Brain (organoid and tissue), 16 donors: ENCODE measurements at places on chromosomes 6 and 20. TPM values are rescaled to one million over a fixed set of nuclear protein-coding genes. Genes with fewer than 3 reads are reported as not detected.
A peak's percentile ranks its signal among the peaks of the same experiment; 100 is the strongest.

GRCh38 chr6:76862936-76863335 is 600.4 kb downstream of the HTR1B start:
- no peak for DNase-seq

Gene NOX3
- polyA plus RNA-seq, result not detected

DNA sequence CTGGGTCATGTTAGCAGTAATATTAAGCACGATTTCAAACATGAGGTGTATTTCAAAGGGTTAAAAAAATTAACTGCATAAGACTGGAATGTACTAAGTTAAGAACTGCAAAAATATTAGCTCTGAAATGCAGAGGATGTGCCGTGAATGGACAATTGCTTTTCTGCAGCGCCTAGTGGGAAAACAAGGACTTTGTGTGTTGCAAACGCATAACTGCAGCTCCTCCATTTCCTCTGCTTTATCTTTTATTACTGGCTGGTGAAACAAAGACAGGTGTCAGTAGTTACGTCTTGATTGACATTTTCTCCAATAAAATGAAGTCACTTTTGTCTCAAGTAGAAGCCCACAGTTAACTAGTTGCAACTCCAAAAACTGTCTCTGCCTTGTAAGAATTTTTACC is 1.7 kb downstream of the PDE7B start:
- peak; percentile 52 for DNase-seq

- DNase-seq, result no peak
Observed at GRCh38 chr6:6645261-6645917, 56.9 kb downstream of the LY86 start.

GRCh38 chr20:36629719-36630681 is 16.0 kb downstream of the SLA2 start:
- DNase-seq, result no peak

Gene HAO1
- polyA plus RNA-seq, result not detected

GRCh38 chr6:168992446-168993144 is 261.1 kb downstream of the THBS2 start:
- DNase-seq, result no peak

Gene LST1
- 11.2 TPM for polyA plus RNA-seq

DNA sequence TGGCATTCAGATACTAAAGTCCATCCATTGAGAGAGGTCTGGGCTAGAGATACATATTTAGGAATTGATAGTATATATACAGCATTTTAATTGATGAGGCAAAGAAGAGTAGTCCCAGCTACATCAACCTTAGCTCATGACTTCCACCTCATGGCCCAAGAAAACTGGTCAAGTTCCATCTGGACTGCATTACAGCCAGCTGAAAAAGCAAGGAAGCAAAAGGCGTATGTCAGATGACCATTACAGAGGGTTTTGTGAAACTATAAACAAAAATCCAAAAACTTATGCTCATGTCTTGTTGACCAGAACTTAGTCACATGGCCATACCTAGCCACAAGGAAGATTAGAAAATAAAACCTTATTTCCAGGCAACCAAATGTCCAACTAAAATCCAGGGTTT is 46.8 kb upstream of the RNF146 start:
- DNase-seq, result no peak

DNA sequence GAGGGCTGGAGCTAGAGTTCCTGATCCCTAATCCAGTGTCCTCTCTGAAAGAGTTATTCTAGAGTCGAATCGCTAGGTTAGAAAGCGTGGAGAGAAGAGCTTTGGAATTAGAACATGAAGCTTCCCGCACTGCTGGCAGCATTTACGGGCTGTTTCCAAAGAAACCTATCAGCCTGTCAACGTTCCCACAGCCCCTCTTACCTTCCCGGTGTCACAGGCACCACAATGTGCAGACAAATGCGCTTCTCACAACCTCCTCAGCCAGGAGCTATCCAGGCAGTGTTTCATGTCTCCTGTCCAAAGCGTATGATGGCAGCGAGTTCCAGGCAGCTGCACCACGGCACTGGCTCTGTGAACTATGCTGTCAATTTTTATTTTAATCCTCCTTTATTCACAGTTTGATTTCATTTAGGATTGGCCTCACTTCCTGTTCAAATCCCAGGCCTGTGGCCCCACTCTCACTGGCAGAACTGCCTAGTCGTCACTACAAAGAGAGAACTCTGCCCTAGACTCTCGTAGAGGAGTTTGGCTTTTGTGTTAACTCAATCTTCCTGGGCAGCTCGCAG is 322.8 kb upstream of the SOX4 start:
- DNase-seq, result peak; percentile 90

GRCh38 chr6:140609956-140610355 is 1235.5 kb upstream of the CITED2 start:
- peak; percentile 15 for DNase-seq

DNA sequence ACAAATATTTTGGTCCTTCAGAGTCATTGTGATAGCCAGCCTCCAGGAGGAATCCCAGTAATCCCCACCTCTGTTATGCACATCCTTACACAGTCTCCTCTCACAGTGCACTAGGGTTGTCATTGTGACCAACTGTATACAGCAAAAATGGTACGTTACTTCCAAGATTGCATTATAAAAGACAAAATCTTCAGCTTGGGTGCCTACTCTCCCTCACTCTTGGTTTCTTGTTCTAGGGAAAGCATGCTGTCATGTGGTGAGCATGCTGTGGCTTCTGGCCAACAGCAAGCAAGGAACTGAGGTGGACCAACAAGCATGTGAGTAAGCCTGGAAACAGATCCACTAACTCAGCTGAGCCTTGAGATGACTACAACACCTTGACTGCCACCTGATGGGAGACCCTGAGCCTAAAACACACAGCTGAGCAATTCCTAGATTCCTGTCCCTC is 130.1 kb upstream of the DST start:
- DNase-seq, result peak; percentile 18

DNA sequence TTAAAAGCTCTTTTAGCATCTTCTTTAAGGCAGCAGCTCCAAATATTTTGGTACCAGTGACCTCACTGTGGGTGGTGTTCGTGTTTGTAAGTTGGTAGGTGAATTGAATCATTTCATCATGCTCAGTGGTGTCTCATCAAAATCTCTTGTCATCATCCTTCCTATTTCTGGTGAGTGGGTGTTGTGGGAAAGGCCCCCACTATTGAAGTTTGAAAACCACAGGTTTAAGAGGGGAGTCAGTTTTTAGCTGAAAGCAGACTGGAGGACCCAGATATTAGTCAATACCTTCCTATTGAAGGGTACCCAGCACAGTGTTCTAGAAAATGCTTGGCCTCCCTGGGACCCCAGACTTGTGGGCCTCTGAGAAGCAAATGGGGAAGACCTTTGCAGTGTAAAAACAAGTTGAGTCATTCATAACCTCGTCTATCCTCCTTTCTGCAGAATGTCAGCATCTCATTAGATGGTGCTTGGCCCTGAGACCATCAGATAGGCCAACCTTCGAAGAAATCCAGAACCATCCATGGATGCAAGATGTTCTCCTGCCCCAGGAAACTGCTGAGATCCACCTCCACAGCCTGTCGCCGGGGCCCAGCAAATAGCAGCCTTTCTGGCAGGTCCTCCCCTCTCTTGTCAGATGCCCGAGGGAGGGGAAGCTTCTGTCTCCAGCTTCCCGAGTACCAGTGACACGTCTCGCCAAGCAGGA is 3.7 kb downstream of the PIM1 start:
- no peak for DNase-seq

- peak; percentile 88 for DNase-seq
Observed at GRCh38 chr20:9068233-9068801, 570 bp upstream of the PLCB4 start.

DNA sequence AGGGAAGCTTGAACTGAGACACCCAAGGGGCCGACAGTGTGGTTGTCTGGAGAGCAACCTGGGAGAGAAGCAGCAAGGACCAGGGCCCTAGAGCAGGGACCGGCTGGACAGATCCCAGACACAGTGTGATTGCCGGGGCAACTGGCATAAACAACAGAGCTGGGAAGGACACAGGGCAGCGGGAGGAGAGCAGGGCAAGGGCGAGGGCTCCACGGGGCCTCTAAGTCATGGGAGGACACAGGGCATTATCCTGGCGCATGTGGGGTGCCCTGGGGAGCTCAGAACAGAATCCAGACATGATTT is 31.1 kb upstream of the CCR6 start:
- DNase-seq, result no peak

Gene DDAH2
- 284 TPM for polyA plus RNA-seq

Gene CCHCR1
- polyA plus RNA-seq, result 33.8 TPM

Gene SLC17A1
- not detected for polyA plus RNA-seq

DNA sequence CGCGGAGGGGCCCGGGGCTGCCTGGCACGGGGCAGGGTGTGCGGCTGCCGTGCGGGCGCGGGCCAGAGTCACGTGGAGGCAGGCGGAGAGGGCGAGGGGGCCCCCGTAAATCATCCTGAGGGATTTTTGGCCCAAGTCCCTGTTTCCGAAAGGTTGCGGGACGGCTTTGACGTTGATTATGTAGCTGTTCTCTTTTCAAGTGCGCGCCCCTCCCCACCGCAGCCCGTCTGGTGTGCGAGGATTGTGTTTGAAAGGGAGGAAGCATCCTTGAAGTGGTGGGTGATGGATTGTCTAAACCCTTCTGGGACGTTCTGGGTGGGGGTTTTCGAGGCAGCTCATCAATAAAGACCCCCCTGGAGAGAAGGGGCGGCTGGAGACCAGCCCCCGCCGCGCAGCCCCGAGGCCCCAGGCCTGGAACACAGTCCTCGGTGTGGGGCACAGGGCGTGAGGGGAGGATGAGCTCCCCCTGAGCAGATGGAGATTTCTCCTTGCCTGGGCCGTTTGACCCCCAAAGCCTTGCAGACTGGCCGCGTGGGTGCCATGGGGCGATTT is 7.0 kb upstream of the FOXF2 start:
- DNase-seq, result no peak

DNA sequence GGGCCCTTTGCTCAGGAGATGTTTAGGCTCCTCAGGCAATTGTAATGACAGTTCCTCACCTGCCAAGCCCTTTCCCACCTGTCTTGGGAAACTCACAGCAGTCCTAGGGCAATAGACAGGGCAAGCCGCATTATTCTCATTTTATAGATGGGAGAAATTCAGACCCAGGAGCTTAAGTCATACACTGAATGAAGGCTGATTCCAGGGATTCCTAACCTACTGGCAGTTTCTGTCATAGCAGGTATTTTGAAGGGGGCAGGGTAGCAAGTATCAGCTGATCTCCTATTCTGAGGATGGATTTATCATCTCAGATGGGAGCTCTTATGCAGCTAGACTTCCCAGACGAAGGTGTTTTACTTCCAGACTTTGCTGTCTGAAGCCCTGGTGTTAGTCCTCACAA is 61.4 kb upstream of the MYL9 start:
- DNase-seq, result no peak

- no peak for DNase-seq
Observed at GRCh38 chr20:38181207-38181801, 16.2 kb upstream of the TGM2 start.

DNA sequence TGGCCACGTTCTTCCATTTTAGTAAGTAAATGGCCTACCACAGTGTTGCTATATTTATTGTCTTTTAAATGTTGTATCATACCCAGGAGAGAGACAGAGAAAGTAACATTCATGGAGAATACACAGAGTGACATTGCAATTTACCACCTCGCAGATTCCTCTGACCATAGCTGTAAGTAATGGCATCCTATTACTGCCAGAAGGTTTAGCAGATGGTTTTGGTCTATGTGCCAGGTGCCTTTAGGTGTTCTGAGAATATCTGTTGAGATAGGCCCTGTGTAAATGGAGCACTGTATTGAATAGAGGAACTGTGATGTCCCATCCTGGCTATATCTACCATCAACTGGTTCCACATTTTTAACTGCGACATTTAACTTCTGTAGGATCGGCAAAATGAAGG is 559.6 kb downstream of the KIF16B start:
- DNase-seq, result no peak

Gene NKAIN4
- polyA plus RNA-seq, result 17.7 TPM

Gene KCNK15
- polyA plus RNA-seq, result 0.12 TPM

- DNase-seq, result no peak
Observed at GRCh38 chr20:62860391-62860923, 1.2 kb downstream of the TCFL5 start.

- no peak for DNase-seq
Observed at GRCh38 chr6:83461438-83461837, 30.6 kb upstream of the ME1 start.

- DNase-seq, result peak; percentile 29
Observed at GRCh38 chr6:168601546-168601945, 160.6 kb downstream of the SMOC2 start.

Gene BTN2A1
- polyA plus RNA-seq, result 15.6 TPM

GRCh38 chr6:163469459-163469985 is 55.0 kb downstream of the QKI start:
- no peak for DNase-seq

GRCh38 chr20:60331688-60332300 is 373.6 kb downstream of the CDH26 start:
- DNase-seq, result no peak

Gene ANKRD6
- 33.9 TPM for polyA plus RNA-seq

DNA sequence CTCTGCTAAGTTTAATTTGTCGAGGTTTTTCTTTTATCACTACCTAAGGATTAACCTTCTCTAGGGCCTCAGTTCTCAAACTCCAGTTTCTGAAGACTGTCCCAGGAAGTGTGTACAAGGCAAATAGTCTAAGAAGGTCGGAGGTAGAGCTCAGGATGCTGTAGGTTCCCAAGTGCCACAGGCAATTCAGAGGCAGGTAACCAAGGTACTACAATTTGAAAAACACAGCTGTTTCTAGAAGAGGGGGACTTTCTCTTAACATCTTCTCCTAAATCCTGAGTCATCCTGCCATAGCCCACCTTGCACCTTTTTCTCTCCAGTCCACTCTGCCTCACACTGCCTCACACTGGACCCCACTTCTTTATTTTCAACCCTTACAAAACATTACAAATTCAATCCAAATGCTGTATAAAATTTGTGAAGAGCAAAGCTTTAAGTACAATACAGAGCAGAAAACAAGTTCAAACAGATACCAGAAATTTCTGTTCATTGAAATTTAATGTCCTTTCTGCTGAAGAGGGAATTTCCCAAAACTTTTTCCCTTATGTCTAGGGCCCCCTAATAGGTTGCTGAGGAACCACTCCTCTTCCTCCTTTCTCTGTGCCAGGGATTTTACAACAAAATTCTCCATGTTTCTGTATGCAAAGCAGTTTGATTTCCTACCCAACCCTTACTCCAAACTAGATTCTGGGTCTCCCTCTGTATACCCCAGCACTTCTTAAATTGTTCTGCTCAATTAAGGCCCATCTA is 43.0 kb downstream of the FRK start:
- no peak for DNase-seq

GRCh38 chr6:123655521-123656306 is 19.0 kb upstream of the TRDN start:
- DNase-seq, result no peak

Gene ELOVL4
- polyA plus RNA-seq, result 9.4 TPM

DNA sequence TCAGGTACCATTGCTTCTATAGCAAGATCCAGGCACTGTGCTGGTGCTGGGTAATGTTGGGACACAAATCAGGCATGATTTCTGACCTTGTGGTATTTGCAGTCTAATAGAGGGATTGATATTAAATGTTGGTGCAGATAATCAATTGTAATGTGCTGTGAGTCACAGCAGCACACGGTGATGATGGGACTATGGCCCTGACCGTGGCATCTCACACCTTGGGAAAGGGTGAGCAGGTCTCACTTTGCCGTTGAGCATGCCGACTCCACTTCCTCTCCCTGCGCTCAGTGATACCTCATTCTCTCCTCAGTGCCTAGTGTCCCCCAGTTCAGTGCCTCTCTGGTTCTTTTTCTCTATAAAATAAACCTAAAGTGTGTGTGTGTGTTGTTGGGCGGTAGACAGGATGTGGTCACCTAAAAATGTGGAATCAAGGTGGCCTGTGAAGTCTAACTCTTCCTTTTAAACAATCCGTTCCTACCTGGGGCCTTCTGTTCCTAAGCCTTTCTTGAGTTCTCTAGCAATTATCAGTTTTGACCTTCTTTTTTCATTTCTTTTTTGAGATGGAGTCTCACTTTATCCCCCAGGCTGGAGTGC is 188.5 kb downstream of the REV3L start:
- DNase-seq, result no peak

Gene TNFRSF21
- polyA plus RNA-seq, result 28.5 TPM

Gene TP53INP2
- polyA plus RNA-seq, result 169 TPM
